ENCODE measurements at places on chromosomes 7 and 10. TPM values are rescaled to one million over a fixed set of nuclear protein-coding genes. Genes with fewer than 3 reads are reported as not detected.
A peak's percentile ranks its signal among the peaks of the same experiment; 100 is the strongest.

GRCh38 chr7:26185844-26186180 lies 14.7 kb downstream of the HNRNPA2B1 start:
- DNase-seq: no peak

- no peak for DNase-seq
Measured at GRCh38 chr7:23235813-23236221, 10.8 kb upstream of the GPNMB start.

DNA sequence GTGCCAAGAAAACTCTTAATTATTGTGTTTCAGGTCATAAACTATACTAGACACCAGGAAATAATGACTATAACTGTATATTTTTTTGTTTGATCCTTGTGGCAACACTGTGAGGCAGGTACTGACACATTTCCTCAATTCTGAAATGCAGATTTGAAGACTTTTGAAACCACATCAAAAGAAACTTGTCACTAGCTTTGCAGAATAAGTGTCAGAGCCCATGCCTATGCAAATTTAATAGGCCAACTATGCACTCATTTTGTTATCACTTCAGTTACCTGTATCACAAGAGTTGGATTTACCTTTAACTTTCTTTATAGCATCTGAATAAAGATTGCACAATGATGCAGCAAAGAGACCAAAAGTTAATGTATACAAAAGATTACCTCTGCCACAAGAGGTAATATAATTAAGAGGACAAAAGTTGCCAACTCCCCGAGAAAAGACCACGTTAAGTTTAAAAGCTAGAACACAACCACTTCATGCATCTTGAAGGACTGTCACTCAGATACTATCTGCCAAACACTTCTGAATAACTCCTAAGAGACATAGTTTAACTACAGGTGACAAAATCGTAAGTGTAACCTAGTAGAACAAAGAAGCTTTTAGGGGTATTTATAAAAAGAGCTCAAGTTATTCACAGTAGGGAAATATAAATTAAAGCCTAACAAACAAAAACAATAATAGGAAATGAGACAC lies 80.5 kb downstream of the ELAPOR2 start:
- no peak for DNase-seq

GRCh38 chr7:135620980-135621850 lies 41.1 kb upstream of the STMP1 start:
- peak; percentile 63 for DNase-seq

- no peak for DNase-seq
Measured at GRCh38 chr7:1210979-1211608, 21.6 kb upstream of the UNCX start.

GRCh38 chr7:12601302-12601869 lies 30.9 kb downstream of the SCIN start:
- DNase-seq: no peak

DNA sequence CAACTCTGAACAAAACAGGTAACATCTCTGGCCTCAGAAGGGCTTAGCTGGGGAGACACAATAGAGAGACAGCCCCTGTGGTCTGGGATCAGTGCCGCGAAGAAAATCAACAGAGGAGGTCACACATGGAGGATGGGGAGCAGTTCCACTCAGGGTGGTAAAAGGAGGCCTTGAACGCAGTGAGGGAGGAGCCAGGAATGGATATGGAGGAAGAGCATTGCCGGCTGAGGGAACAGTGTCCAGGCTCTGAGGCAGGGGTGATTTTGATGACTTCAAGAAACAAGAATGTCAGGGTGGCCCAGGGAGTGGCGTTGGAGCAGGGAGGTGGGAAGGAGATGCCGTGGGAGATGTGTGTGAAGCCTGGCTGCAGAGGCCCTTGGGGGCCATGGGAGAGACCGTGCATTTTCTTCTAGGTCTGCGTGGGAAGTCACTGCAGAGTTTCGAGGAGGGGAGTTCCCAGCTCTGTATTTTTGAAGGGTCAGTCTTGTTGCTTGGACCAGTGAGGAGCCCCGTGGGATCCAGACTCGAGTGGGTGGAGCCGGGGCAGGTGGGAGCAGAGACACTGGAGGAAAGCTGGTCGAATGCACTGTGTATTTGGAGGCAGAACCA lies 35.7 kb upstream of the SH2D4B start:
- DNase-seq: no peak

DNA sequence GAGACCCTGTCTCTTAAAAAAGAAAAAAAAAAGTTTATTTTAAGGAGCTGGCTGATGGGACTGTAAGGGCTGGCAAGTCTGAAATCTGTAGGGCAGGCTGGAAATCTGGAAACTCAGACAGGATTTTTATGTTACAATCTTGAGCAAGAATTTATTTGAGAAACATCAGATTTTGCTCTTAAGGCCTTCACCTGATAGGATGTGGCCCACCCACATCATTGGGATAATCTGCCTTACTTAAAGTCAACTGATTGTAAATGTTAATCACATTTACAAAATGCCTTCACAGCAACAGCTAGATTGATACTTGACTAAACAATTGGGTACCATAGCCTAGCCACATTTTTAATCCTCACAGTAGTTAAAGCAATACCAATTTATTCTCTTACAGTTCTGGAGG lies 11.5 kb downstream of the MINDY4 start:
- no peak for DNase-seq

DNA sequence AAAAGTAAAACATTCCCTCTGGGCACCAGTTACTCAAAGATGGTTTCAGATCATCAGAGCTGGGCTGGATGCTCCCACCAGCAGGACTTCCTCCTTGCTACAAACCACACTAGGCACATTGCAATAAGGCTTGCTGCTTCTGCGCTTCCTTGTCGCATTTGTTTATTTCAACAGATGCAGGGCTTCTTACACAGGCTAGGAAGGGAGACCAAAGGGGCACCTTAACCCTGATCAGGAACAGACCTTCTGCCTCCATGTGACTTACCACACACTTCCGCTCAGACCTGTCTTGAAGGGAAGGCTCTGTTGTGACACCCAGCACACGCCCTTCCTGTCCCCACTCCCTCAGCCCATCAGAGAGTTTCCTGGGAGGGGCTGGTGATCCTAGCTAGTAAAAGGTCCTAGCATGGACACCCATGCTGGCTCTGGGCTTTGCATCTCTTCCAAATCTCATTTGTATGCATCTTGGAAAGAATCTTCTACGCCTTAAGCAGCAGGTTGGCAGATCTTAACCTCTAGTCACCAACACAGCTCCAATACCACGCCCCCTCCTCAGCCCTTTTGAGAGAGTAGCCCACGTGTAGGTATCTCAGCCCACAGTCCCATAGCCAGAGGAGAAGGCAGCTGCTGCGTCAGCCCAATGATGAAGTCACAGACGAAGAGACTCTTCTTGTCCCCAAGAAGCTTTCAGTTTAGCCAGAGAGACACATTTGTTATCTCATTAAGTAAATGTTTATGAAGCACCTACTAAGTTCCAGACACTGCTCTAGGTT lies 47.1 kb upstream of the SVIL start:
- DNase-seq: no peak

- DNase-seq: no peak
Measured at GRCh38 chr7:135753616-135754413, 5.2 kb upstream of the FAM180A start.

- DNase-seq: no peak
Measured at GRCh38 chr7:100099452-100099851, 1.7 kb downstream of the MCM7 start.

- DNase-seq: no peak
Measured at GRCh38 chr7:131623154-131623553, 66.7 kb upstream of the PODXL start.

DNA sequence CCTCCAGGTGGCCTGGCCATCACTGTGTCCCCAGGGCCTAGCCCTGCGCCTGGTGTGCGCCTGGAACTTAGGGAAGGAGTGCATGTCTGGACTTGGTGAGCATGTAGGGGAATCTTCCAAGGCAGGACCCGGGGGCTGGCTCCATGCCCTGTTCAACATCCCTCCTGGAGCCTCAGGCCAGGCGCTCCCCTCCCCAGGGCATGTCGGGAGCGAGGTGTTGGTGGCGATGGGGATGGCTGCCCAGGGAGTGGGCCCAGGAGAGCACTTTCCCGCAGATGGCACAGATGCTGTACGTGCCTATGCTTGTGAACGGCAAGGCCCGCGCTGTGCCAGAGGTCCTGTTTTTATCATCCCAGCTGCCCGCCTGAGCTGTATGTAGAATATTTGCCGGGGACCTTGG lies 55.0 kb downstream of the CDH23 start:
- DNase-seq: no peak

DNA sequence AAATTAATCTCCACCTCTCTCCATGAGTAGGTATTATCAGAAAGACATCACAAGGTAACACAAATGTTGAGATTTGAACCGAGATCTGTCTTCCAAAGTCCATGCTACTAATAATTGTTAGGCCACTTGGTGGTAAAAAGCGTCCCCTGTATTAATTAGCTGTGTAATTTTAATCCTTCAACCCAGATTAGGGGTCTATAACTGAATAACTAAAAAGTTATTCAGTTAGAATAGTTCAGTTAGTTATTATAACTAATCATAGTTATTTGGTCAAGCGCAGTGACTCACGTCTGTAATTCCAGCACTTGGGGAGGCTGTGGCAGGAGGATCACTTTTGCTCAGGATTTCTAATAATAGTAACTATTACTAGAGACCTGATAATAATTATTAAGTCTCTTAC lies 5.6 kb downstream of the PDSS1 start:
- no peak for DNase-seq

DNA sequence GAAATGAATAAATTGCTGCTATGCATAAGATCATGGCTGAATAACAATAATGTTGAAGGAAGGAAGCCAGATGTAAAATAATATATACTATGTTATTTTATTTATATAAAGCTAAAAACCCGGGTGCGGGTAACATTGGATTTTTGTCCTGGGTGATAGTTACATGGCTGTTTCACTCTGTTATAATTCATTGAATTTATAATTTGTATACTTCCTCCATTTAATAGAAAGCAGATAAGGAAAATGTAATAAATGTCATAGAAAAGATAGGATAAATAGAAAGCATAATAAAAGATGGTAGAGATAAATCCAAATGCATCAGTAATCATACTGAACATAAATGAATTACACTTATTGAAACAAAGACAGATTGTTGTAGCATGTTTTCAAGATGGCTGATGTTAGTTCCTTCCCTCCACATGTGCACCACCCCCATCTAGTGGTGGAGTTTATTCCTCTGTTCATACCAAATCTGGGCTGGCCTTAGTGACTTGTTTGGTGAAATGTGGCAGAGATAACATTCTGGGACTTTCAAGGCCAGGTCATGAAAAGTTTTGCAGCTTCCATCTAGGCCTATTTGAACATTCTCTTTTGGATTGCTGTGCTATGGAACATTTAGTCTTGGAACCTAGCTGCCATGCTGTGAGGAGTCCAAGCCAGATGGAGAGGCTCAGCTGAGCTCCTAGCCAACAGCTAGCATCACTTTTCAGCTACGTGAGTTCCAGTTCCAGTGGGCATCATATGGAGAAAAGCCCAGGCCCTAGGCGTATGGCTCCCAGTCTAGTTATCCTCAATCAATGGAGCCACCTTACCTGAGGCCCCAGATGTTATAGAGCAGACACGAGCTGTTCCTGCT lies 46.9 kb downstream of the AHCYL2 start:
- peak; percentile 13 for DNase-seq

DNA sequence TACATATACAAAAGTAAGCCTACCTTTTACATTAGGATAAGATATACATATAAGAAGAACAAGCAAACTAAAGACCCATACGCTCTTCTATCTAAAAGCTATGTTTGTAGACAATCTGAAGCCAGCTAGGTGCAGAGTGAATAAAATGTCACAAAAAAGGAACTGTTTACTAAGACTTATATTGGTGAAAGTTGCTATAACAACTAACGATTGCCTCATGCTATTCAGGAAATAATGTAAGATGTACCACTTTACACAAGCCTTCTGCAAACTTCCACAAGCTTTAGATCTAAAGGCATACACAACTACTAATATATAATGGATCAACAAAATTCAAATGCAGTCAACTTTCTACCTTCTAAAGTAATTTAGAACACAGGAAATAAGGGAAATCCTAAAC lies 175.1 kb downstream of the SRPK2 start:
- no peak for DNase-seq

GRCh38 chr10:106278383-106278782 lies 886.1 kb downstream of the SORCS1 start:
- DNase-seq: no peak

GRCh38 chr10:27192284-27192683 lies 37.1 kb downstream of the MASTL start:
- DNase-seq: no peak

GRCh38 chr10:4399556-4399955 lies 426.5 kb upstream of the AKR1E2 start:
- DNase-seq: no peak

DNA sequence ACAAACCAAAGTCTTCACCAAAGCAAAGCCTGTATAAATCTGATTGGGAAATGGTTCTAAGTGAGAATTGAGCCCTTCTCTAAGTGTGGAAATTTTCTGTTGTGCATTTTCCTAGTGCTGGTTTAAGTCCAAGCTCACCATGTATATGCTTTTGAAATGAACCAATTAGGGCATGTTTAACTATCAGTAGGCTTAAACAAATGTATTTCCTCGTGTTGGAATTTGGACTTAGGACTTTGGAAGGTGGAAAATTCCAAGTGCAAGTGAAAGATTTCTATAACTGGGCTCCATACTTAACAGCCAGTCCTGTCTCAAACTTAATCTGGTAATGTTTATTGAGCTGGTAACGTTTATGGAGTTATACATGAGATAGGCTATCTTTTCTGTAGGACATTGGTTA lies 28.5 kb downstream of the CCNY start:
- DNase-seq: no peak

GRCh38 chr10:113957013-113957412 lies 86.7 kb upstream of the ADRB1 start:
- peak; percentile 7 for DNase-seq

DNA sequence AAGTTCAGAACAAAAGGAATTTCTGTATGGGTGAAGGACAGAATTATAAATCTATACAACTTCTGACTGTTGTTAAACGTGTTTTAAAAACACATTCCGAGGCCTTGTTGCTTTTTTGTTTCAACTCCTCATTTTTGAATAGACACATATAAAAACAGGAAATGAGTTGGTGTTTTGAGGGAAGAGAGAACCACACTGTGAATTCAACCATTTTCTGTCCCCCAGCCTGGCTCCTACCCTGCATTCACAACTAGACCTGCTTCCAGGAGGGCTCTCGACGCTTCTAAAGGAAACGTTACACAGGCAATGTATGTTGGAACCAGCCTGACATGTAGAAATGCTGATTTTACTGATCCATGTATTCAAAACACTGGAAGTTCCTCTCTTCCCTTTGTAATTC lies 76.5 kb downstream of the OR13A1 start:
- no peak for DNase-seq

- no peak for DNase-seq
Measured at GRCh38 chr7:106369816-106370215, 85.0 kb upstream of the NAMPT start.

- DNase-seq: no peak
Measured at GRCh38 chr10:63584725-63585035, 63.5 kb downstream of the REEP3 start.

The RPA3 gene
- 16.1 TPM for polyA plus RNA-seq

The LOXL4 gene
- 13.4 TPM for polyA plus RNA-seq

The IQUB gene
- 0.45 TPM for polyA plus RNA-seq

The IDI2 gene
- not detected for polyA plus RNA-seq

The GIMAP7 gene
- polyA plus RNA-seq: 7.4 TPM

The MINDY4 gene
- polyA plus RNA-seq: 5.3 TPM

The WDR86 gene
- polyA plus RNA-seq: not detected

The PDK4 gene
- polyA plus RNA-seq: 13.5 TPM

The EPDR1 gene
- polyA plus RNA-seq: 128 TPM

The STEAP2 gene
- 3.4 TPM for polyA plus RNA-seq

The CALHM3 gene
- polyA plus RNA-seq: not detected

The ELFN1 gene
- polyA plus RNA-seq: 1.6 TPM

The CTBP2 gene
- polyA plus RNA-seq: 34.2 TPM

The EVX1 gene
- polyA plus RNA-seq: not detected

The AMPH gene
- polyA plus RNA-seq: 7.6 TPM

The MUC3A gene
- 21.8 TPM for polyA plus RNA-seq

The CALML3 gene
- 0.18 TPM for polyA plus RNA-seq

The DEPP1 gene
- polyA plus RNA-seq: 20.3 TPM

The HPSE2 gene
- polyA plus RNA-seq: not detected

Measured in muscle of arm (tissue), 14 donors.